ENCODE measurements at places on chromosomes 13 and 19.
A peak's percentile ranks its signal among the peaks of the same experiment; 100 is the strongest.

DNA sequence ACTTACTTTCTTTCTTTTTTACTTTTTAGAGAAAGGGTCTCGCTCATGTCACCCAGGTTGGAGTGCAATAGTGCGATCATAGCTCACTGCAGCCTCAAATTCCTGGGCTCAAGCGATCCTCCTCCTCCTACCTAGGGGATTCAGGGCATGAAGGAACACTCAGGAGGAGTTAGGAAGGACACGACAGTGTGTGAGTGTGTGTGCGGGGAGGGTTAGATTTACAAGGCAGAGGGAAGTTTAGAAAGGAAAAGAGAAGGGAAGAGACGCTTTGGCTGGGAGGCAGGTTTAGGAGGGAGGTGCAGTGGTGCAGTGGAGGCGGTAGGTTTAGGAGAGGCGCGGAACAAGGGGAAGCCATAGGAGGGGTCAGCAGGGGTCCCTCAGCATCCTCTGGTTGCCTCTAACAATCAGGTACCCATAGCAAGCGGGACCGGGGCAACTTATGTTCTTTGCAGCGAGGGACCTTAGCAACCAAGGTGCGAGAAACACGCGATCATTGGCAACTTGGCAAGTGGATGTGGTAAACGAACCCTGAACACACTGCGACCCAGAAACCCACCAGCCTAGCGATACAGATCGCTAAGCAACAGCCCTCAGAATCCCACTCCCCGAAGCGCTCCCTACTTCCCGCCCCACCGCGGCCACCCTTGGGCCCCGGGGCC lies 501 bp downstream of the SIRT2 start:
- peak; percentile 37 for DNase-seq

- no peak for DNase-seq
Observed at GRCh38 chr13:36251017-36251416, 36.7 kb upstream of the SOHLH2 start.

DNA sequence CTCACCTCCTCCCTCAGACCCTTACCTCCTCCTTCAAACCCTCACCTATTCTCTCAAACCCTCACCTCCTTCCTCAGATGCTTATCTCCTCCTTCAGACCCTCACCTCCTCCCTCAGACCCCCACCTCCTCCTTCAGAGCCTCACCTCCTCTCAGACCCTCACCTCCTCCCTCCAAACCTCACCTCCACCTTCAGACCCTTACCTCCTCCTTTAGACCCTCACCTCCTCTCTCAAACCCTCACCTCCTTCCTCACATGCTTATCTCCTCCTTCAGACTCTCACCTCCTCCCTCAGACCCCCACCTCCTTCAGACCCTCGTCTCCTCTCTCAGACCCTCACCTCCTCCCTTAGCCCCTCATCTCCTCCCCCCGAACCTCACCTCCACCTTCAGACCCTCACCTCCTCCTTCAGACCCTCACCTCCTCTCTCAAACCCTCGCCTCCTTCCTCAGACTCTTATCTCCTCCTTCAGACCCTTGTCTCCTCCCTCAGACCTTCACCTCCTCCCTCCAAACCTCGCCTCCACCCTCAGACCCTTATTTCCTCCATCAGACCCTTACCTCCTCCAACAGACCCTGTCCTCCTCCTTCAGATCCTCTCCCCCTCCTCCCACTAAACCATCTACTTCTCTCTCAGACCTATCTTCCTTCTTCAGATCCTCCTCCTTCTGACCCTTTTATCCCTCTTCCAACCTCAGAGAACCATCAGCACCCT lies 2.5 kb upstream of the BCL3 start:
- DNase-seq, result no peak

- peak; percentile 45 for DNase-seq
Observed at GRCh38 chr13:97429681-97430081, 4.3 kb upstream of the RAP2A start.

DNA sequence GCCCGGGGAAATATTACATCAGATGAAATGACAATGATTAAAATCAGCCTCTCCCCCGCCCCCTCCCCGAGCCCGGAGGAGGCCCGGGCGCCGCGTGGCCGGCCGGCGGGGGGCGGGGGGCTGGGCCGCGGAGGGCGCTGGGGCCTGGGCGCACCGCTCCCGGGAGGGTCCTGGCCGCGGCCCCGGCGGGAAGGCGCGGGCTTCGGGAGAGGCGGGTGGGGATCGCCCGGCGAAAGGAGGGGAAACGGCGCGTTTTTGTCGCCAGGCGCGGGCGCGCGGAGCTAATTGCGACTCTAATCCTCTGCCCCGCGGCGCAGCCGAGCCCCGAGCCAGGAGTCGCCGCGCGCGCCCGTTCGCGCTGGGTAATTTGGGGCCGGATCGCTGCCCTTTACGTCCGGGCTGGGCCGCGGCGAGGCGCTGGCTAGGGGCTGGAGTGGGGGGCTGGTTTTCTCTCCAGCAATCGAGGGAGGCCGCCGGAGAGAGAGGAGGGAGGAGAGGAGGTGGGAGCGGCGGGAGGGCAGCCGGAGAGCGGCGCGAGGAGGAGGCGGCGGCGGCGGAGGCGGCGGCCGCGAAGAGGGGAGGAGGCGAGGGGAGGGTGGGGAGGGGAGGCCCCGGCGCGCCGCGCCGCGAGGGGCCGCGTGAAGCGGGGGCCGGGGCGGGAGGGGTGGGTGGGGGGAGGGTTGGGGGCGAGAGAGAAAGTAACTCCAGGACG lies at the start of gene KCTD15:
Gene KCTD15, plus strand, starts transcription at position 707 of the 712 bp plus-strand sequence. CDS start 3,585 bp downstream, outside the sequence.
- DNase-seq, result peak; percentile 39

- DNase-seq, result no peak
Observed at GRCh38 chr13:45372189-45373161, 31.5 kb upstream of the TPT1 start.

GRCh38 chr19:40277356-40278059 lies 7.6 kb downstream of the AKT2 start:
- DNase-seq, result no peak

- DNase-seq, result peak; percentile 81
Observed at GRCh38 chr13:51728972-51729371, 75.0 kb downstream of the DHRS12 start.

GRCh38 chr19:34171539-34171876 lies 796 bp upstream of the LSM14A start:
- peak; percentile 59 for DNase-seq

GRCh38 chr19:51688671-51689571 lies 4.2 kb upstream of the SPACA6 start:
- peak; percentile 96 for DNase-seq

- DNase-seq, result no peak
Observed at GRCh38 chr13:28607187-28607955, 51.6 kb upstream of the POMP start.

DNA sequence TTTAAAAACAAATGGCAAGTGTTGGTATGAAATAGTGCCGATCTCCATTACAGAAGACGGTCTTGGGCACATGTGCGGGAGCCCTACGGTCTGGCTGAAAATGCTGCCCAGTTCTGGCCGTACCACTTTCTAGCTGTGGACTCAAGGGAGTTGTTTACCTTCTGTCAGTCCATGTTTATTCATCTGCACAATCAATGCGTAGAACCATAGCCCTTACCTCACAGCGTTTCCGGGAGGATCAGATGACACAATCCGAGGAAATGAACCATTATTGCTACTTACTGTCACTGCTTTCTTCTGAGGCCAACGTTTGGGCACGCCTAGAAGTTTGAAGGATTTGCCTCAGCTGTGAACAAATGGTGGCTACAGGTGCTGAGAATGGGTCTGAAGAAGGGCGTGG lies 31.2 kb downstream of the GADD45B start:
- DNase-seq, result peak; percentile 57

- DNase-seq, result no peak
Observed at GRCh38 chr13:38564256-38565150, 122.4 kb upstream of the FREM2 start.

All from fibroblast of the aortic adventitia (primary cell).